ENCODE measurements at places on chromosomes 7 and 10.

DNA sequence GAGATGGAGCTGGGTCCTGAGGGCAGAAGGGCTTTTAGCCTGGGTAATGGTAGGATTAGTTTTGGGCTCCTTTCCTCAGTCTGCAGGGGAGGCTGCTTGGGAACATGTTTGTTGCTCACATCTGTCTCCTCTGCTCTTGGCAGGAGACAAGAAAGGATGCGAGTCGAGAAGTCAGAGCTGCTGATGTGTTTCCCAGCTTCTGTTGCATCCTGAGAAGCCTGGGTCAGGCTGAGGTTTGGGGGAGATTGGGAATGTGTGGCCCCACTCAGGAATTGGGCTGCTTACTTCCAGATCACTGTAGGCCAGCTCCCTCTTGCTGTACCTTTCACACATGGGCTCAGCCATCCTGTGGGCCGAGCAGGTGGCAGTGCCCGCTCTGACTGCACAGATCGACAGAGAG, 79.2 kb downstream of the CCNY start:
- no peak for DNase-seq

GRCh38 chr10:112835217-112835715, 114.8 kb upstream of the TCF7L2 start:
- no peak for DNase-seq

DNA sequence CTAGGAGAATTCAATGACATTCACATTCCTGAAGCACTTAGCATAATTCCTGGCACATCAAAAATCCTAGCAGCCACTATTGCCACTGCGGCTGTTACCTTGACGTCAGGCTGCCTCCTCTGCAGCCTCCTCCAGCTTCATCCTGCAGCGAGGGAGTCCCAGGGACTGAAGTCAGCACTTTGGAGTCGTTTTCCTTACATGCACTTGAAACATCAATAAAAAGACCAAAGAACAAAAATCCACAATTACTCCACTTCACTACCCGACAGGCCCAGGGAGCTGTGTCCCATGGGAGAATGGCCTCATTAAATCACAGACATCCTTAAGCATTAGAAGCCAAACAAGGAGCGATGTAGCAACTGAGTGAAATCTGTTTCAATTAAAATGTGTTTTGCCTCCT, 48.6 kb upstream of the NANOS1 start:
- no peak for DNase-seq

- DNase-seq, result no peak
Measured at GRCh38 chr7:138465046-138465445, 5.0 kb downstream of the TRIM24 start.

GRCh38 chr7:502296-502695, 17.4 kb downstream of the PDGFA start:
- DNase-seq, result no peak

DNA sequence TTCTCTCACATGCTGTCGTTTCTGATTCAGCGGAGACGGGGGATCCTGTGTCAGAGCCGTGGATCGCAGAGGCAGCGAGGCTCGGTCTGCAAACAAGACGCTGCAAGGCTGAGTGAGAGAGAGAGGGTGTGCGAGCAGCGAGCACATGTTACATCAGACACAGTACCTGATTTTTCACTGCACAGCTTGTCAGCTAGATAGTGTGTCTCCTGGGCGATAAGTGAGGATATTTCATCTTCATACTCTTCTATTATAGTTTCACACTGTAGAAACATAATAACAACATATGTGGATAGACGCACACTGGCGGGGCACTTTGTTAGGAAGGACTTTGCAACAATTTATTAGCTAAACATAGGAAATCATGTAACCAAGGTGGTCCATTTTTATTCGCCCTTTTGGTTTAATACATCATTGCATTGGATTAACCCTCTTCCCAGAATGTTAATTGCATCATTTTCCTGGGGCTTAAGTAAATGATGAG, 39.5 kb downstream of the CNPY1 start:
- no peak for DNase-seq

All from NCI-H1048 (cell line).